ENCODE measurements at places on chromosomes 11 and 22.

DNA sequence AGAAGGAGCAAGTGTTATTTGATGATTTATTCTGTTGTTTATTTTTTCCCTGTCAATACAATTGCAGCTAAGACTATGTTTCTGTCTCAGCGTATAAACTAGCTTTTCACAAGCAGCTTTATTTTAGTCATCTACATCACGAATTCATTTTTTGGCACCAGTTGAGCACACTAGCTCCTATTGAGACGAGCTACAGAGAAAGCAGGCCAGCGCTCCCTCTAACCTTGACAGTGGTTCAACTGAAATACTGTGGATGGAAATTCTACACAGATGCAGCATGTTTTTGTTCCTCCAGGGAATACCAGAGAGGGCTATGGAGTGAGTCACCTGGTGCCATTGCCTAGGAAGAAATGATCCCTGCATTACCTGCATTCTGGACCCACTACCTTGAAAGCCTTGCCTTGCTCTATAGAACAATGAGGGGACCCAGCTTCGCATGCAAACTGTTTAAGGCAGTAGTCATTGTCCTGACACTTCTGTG, 108.2 kb upstream of the ARHGAP42 start:
- DNase-seq, result no peak

DNA sequence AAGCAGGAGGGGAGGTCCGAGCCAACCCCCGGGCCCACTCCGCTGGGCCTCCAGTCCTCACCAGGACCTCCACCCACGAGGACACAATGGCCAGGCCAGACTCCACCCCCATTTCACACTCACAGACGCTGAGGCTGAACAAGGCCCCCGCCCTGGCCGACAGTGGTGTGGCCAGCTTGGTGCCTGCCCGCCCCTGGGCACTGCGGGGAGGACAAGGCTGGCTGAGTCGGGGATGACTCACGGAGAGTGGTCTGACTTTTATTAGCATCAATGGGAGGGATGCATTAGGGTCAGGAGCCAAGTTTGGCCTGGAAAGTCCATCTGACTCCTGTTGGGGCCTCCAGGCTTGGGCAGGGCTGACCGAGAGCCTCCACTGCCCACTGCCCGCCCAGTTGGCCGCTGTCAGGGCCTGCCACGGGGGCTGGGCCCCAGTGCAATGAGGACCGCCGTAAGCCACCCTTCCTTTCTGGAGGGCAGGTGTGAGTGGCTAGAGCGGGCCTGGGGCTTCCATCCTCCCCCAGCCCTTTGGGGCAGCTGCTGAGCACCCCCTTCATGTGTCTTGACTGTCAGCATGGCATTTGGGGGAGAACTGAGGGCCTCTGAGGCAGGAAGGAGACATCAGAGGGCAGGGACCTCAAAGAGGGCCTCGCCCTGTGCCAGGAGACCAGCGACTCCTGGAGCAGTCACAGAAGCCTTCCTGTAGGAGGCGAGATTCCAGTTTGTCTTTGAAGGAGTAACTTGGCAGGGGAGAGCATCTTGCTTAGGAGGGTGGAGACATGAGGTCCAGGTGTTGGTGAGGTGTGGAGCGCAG, 10.6 kb downstream of the TSPAN32 start:
- DNase-seq, result no peak

DNA sequence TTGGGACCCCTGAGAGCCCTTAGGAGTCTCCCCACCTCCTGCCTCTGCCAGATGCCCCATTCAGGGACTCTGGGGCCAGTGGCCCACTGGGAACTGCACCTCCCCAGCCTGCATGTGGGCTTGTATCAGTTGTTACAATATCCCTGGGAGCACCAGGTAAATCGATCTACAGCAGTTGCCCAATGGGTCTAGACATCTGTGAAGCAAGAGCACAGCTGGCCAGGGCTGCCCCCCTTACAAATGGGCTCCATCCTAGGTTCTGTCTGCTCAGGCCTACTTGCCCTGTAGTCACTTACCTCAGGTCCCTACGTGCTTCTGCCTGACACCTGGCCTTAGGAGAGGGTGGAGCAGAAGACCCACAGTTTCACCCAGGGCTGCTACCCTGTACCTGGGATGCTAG, 62.7 kb downstream of the HIRA start:
- DNase-seq, result no peak

- DNase-seq, result no peak
Measured at GRCh38 chr11:5992604-5993251, 5.9 kb upstream of the OR52L1 start.

DNA sequence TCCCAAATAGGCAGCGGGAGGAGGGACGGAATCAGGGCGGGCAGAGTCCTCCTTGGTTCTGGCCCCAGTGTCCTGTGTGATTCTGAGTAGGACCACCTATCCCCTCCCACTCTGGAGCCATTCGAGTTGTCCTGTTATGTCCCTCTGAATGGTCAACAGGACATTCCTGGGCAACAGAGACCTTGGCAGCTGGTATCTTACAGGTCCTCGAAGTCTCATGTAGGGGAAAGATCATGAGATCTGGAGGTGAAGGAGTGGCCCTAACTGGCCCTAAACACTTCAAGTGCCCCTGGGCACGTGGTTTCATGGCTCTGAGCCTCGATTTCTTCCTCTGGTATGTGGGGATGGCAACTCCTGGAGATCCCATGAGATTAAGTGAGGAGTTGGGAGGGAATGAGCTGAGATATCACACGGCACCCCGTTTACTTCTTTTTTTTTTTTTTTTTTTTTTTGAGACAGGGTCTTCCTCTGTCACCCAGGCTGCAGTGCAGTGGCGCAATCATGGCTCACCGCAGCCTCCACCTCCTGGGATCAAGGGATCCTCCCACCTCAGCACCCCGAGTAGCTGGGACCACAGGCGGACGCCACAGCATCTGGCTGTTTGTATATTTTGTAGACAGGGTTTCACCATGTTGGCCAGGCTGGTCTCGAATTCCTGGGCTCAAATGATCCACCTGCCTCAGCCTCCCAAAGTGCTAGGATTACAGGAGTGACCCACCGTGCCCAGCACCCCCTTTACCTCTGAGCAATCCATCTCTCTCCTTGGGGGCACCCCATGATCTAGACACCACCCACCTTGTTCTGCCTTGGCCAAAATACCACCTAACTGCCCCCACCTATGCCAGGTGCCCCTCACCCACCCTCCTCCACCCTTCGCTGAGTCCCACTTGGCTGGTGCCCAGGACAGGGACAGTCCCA, 6.8 kb downstream of the LIF start:
- no peak for DNase-seq

DNA sequence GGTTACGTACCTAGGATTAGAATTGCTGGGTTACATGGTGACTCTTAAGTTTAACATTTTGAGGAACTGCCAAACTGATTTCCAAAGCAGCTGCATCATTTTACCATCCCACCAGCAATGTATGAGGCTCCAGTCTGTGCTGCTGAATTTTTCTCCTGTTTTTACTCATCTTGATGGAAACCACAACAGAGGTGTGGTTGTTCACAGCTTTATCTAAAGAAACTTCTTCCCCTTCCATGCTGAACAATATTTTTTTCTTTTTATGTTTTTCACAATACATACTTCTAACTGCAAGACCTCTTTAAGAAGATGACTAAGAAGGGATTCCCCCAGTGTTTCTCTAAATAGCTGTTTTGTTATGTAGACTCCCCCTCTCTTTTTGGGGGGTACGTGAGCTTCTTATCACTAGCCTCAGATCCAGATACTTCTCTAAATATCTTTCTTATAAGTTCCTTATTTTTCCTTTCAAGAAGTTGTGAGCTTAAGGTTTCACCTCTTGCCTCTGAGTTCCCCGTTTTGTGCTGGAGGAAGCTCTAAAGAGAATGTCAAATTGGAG, 24.0 kb downstream of the TCP11L1 start:
- no peak for DNase-seq

- DNase-seq, result no peak
Measured at GRCh38 chr11:115645631-115646317, 141.6 kb upstream of the CADM1 start.

DNA sequence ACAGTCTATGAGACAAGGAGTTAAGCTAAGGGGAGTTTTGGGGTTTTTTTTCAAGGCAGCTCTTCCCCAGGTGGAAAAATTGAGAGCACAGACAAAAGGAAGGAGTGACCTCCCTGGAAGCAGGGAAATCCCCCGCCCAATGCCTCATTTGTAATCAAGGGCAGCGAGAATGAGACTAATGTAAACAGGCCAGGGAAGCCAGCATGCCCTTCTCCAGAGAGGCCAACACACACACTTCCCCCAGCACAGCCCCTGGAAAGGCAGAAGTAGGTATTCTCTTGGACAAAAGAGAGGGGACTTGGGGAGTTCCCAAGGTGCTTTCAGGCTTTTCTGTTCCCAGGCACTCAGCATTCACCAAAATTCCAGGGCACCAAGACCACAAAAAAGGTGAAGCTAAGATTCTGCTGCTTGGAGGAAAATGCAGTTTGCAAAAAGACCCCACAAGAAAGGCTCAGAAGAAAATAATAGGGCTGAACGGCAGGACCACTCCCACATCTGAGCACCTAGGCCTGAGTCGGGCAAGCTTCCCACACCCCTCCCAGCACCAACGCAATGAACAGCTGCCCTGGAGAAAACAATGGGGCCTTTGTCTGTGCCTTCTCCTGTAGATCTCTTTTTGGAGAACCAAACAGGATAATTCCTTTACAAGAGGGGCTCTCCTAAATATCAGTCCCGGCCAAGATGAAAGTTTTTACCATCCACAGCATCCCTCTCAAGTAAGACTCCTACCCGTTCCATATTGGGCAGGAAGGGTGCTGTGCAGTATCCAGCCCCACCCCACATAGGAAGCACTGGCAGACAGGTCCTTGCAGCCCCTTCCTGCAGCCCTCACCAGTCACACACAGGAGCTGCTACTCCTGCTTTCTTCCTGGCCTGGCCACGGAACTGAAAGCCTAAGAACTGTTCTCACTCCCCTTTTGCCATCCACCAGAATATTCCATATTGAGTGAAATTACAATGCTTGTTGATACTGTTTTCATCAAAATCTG, 70.7 kb upstream of the AKIP1 start:
- DNase-seq, result no peak
